ENCODE measurements at places on chromosomes 7 and 10. TPM values are rescaled to one million over a fixed set of nuclear protein-coding genes. Genes with fewer than 3 reads are reported as not detected.

Gene INMT
- 2.0 TPM for polyA plus RNA-seq

Gene AGBL3
- 9.1 TPM for polyA plus RNA-seq

Gene CASP7
- polyA plus RNA-seq, result 24.6 TPM

Gene FAM25C
- not detected for polyA plus RNA-seq

Gene STOX1
- 10.2 TPM for polyA plus RNA-seq

Gene FAM25A
- not detected for polyA plus RNA-seq

Gene SPDYE1
- 0.80 TPM for polyA plus RNA-seq

Gene CPN1
- 3.2 TPM for polyA plus RNA-seq

Gene MYH16
- not detected for polyA plus RNA-seq

Gene PRPS1L1
- polyA plus RNA-seq, result not detected

Gene FIS1
- polyA plus RNA-seq, result 139 TPM

Gene PLXNA4
- 14.9 TPM for polyA plus RNA-seq

Gene DRGX
- polyA plus RNA-seq, result not detected

Gene SPDYE11
- polyA plus RNA-seq, result 0.83 TPM
